Calu3 (cell line): ENCODE measurements at places on chromosomes 4 and X.

DNA sequence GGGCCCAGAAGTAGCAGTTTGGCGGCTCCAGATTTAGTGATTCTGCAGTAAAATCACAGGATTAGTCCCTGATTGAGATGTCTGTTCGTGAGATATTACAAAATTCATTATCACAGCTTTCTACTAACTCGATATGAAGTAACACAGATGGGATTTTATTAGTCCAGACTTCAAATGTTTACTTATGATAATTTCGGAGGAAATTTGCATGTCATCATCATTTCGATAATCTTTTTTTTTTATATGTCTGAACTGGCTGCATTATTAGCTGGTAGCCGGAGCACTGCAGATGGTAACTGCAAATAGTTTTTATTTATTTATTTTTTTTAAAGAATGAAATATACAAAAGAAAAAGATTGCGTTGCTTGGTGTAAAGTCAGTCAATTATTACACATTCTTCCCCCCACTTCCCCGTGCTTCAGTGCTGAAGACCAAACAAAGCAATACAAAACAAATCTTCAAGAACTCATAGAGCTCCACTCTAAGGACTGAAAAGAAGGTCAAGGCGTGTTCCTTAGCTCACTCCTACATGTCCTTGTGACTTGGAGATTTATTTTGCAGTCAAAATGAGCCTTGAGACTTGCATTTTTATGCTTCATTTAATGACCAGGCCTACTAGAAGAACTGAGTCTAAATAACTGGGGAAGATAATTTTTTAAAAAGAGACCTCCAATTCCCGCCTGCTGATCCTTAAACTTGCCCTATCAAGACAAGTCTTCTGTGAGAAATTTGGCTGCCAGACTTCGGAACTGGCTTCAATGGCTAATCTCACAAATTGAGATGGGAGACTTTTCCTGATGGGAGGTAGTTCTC lies 11.7 kb upstream of the PITX2 start:
- DNase-seq = no peak

GRCh38 chrX:18075603-18076002 lies 145.1 kb downstream of the BEND2 start:
- no peak for DNase-seq

GRCh38 chr4:2814627-2815270 lies 21.9 kb downstream of the SH3BP2 start:
- no peak for DNase-seq

GRCh38 chr4:20645236-20645635 lies 55.0 kb upstream of the PACRGL start:
- DNase-seq = no peak

- DNase-seq = no peak
These were observed 254.3 kb downstream of the PACRGL start for GRCh38 chr4:20954541-20954940.

DNA sequence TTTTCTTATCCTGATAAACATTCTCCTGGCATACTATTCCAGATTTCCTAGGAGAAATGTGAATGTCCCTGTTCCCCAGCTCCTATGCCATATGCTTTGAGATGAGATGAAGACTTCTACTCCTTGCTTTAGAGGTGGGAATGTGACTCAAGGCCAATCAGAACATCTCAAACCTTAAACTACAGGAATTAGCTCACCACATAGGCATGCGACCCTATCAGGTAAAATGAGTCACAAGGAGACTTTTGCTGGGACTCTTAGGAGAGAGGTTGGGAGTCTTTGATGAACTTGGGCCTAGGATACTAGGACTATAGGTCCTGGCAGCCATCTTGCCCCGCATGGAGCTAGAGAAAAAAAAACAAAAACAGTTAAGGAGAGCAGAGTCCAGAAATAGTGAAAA lies 5.8 kb upstream of the USO1 start:
- no peak for DNase-seq

GRCh38 chrX:47047989-47048388 lies 30.3 kb upstream of the RGN start:
- no peak for DNase-seq

DNA sequence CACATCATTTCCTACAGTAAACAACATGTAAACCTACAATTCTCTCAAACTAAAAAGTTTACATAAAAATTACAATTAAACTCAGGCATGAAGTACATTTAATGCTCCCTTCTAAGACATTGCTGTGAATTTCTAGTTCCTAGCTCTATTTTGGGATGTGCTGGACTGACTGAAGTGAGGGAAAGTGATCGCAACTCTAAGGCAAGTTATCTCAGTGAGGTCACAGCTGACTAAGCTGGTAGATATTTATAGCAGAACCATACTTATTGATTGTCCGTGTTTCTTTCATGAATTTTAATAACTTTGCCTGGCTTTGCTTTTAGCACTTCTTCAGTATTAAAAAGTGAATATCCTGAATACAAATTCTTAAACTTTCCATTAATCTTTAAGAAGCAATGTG lies 570.4 kb upstream of the GALNTL6 start:
- no peak for DNase-seq

DNA sequence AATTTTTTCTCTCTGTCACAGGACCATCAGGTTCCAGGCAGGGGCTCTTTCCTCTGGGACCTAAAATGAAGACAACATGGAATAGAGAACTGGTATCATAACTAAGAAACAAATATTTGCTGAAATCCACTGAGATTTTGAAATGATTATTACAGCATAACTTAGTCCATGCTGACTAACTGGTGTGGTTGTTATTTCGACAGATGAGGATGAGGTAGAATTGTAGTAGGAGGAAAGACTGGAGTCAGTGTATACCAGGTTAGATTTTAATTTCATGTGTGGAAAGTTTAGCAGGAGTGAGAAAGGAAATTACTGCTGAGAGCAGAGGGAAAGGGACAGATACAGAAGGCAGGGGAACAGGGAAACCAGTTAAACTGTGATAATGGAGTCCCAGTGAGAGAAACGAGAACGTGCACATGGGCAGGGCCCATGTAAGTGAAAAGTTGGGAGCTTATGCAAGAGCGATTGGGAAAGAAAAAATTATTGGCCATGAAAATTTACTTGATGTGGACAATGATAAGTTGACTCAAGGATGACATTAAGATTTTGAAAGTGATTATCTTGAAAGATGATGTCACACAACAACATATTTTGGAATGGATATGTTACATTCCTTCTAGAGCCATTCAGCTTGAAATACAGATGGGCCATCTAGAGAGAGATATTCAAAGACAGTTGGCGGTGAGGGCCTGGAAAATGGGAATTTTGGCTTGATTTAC lies 98.7 kb upstream of the DDIT4L start:
- DNase-seq = no peak

DNA sequence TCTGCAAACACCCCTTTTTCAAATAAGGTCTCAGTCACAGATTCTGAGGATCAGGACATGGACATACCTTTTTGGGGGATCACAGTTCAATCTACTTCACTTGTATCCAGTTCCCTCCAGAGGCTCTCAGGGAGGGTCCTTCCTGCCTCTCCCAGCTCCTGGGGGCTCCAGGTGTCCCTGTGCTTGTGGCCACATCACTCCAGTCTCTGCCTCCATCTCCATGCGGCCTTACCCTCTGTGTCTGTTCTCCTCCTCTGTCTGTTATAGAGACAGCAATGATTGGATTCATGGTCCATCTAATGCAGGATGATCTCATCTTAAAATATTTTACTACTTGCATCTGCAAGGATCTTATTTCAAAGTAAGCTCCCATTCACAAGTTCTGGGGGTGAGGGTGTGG lies 269.6 kb downstream of the ASMT start:
- DNase-seq = no peak

DNA sequence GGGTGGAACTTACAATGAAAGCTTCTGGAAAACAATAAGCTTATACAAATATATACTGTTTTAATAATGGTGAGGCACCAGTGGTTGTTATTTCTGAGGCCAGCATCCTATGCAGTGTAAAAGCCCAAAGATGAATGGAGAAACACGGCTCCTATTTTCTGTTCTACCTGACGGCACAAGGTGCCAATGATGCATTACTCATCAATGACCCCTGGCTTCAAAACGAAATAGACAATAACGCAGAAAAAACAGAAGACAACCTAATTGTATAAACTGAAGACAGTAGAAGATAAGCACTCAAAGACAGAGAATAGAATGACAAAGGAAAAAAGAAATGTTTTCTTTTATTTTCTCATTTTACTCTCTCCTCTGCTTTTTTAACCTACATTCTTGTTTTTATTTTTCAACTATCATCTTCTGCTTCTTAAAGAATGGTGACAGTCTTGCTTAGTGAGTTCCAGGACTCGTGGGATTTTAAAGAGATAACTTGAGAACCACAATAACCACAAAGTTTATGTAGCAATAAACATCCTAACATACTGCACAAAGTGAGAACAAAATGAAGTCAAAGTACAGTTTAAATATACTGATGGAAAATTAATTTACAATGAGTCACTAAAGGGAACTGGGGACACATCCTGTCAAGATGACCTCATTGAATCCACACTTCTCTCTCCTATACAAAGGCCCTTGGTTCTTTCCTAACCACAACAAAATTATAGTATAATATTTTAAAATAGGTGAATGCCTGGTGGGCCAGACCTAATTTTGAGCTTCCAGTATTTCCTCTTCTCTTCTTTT lies 169.8 kb downstream of the BTC start:
- peak; percentile 14 for DNase-seq

GRCh38 chr4:27010334-27010940 lies 149.8 kb downstream of the STIM2 start:
- DNase-seq = peak; percentile 59

GRCh38 chr4:47451657-47452056 lies 11.8 kb downstream of the COMMD8 start:
- no peak for DNase-seq

- no peak for DNase-seq
These were observed 30.8 kb downstream of the NDNF start for GRCh38 chr4:121041307-121042090.

DNA sequence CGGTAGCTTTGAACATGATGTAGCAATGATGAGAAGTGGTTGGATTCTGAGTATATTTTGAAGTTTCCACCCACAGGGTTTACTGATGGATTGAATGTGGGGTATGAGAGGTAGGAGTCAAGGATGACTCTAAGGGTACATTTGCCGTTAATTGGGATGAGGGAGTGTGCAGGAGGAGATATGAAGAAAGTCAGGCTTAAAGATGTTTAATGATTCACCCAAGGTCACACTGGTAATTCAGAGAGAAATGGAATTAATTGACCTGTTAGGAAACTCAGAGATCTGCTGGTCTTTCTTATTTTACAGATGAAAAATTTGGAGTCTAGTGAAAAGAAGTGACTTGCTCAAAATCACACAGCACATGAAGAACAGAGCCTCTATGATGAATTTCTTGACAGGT lies 390.7 kb downstream of the GBA3 start:
- no peak for DNase-seq

DNA sequence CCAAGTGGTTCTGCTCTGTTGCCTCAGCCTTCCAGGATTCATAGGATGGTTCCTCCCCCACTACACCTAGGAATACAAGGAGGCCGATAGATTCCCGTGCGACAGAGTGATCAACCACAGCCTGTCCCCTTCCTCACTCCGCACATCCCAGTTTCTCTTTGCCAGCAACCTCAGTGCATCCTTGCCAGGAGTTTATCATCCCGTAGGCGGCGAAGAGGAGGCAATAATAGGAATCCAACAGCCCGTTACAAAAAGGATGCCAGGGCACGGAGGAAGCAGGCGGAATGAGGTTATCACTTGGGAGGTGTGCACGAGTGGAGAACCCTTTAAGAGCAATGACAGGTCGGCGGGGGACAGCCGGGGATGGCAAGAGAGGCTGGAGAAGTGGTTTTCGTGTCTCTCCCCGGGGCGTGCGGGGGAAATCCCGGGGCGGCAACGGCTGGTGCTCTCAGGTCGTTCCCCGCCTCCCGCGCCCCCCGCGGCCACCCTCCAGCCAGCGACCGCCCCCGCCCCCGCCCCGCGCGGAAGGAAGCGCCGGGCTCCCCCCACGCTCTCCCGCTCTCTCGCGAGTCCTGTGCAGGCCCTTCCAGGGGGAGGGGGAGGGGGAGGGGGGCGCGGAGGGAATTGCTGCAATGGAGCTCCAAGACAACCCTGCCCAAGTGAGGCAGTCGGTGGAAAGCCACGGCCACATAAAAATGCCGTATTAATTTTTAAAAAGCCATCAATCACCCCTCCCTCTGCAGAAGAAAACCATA lies 1.6 kb downstream of the PPP3CA start:
- DNase-seq = peak; percentile 19

DNA sequence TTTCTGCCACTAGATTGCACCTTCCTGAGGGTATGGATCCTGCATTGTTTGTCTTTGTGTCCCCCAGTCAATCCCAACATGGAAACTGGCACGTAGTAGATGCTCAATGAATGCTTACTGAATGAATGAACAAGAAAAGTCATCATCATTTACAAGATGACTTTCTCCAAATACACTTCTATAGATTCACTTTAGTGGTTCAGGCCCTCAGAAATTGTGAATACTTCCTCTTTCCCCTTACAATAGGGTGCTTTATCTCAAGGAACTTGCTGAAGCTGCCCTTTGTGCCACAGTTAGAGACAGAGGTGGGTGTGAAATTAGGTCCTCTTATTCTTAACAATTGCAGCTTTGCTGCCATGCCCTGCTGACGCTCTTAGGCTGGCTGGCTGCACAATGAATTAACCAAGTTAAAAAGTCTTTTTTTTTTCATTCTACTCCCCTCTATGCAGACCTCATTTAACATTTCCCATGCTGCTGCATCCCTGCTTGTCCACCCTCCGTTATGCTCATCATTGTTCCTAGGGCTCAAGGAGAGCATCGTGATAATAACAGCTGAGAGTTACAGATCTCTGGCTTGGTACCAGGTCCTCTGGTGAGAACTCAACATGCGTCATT lies 108.0 kb upstream of the ZNF518B start:
- DNase-seq = no peak

DNA sequence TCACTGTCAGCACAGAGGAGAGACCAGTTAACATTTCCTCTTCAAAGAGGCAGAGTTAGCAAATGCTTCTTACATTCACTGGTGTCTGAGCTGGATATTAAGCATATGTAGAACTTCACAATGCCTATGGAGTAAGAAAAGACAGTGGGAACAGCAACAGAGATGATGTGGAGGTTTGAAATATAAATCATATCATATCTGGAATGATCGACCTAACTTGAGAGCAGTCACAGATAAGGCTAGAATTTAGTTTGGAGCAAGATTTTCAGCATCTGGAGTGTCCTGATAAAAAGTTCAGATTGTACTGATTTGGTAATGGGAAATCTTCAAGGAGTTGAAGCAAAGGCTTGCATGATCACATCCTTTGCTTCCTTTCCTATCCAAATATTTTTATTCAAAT lies 90.5 kb upstream of the ANKRD50 start:
- no peak for DNase-seq

DNA sequence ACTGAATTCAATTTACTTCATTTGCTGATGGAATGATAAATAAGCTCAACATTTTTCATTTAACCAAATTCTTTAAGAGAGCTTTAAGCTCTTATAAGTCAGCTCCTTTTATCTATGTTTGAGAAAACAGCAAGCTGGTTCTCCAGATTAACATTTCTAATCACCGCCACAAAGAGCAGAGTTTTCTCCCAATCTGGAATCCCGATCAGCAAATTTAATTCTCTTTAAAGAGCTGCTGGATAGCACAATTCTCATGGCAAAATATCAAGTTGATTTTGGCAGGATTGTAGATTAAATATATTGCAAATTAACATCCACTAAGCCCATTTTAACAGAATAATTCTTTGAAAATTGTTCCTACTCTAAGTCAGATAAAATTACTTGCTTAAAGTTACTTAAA lies 48.8 kb downstream of the RPS6KA3 start:
- DNase-seq = no peak
